ENCODE measurements at places on chromosomes 11 and 22.

DNA sequence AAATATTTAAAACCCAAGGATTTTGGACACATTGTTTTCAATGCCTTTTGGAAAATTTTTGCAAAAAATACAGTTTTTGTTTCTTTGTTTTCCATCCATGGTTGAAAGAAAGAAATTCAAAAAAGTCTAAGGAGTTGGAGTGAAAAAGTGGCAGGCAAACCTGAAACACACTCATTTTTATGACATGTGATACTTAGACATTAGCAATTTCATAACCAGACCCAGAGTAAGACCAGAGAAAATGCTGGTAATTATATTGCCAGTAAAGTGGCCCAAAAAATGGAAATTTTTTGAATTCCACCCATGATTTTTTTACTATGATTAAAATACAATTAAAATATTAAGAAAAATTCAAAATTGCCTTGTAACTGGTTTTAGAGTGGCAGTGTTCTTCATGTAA lies 128.2 kb downstream of the SLC17A6 start:
- no peak for DNase-seq

DNA sequence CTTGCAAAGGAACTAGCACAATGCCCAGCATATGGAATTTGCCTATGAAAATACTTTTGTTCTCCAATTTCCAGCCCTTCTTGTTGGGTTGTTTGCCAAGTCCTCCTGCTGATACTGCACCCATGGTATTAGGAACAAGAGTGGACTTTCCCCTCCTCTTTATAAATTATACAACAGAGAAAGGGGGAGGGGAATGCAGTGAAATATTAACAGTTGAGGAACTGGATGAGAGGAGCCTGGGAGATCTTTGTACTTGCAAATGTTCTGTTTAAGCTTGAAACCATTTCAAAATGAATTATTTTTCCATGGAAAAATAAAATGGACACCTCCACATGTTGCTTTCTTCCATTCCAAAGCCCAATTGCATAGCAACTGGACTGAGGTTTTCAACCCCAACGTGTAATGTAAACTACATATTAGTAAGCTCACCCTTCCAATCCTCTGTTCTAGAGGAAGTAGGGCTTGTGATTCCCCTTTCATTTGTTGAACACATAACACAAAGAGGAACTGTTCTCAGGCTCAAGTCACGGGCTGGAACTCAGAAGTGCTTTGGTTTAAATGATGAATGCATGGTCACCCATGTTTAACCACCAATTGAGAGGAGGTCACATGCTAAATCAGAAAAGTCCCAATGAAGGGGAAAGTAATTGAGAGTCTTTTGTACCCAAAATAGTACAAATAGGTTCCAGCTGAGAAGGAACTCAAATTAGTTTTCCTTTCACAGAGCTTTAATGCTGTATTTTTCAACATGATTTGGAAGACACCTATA lies 66.2 kb upstream of the ZC3H12C start:
- no peak for DNase-seq

DNA sequence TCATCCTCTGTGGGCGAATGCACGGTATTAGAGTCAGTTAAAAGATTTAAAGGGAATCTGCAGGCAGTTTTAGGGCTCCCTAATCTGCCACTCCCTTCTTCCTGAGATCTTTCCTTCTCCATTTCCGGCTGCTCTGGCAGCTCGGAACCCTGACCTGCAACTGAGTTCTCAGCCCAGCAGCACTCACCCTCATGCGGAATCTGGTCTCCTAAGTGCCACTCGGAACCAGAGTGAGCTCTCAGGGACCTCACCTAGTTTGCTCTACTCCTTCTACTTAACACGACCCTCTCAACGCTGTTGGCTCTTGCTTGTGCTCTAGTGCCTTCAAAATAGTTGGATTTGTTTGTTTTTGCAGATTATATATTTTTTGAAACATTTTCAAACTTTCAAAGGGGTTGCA lies 19.3 kb upstream of the IL10RA start:
- no peak for DNase-seq

DNA sequence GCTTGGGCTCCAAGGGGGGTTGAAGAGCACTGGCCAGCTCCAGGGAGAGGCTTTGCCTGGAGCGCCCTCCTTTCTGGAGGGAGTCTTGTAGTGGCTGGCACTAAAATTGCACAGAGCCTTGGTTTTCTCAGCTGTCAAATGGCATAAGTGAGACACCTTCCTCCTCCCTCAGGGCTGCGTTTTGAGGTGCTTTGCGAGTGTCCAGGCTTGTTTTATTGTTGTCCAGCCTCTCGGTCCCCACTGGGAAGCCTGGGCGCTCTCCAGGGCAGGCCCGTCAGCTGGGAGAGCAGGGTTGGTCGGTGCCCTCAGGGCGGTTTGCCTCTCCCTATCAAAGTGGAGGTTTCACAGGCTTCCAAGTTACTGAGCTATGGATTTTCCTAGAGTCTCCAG lies 149.3 kb upstream of the B3GAT1 start:
- no peak for DNase-seq

GRCh38 chr11:6693342-6694228 lies 10.4 kb upstream of the MRPL17 start:
- no peak for DNase-seq

GRCh38 chr11:468493-468892 lies 18.4 kb downstream of the PTDSS2 start:
- DNase-seq: no peak

Measured in WERI-Rb-1 (cell line).